ENCODE measurements at places on chromosomes 7 and 10. TPM values are rescaled to one million over a fixed set of nuclear protein-coding genes. Genes with fewer than 3 reads are reported as not detected.

- no peak for DNase-seq
- peak overlapping the region; percentile 74 for H3K4me3 ChIP-seq
- peak overlapping the region; percentile 98 for H3K27ac ChIP-seq
- H3K27me3 ChIP-seq: no peaks in the 10 kb centered on the region
These were observed 1.3 kb downstream of the CAMK2B start for GRCh38 chr7:44324204-44324480.

DNA sequence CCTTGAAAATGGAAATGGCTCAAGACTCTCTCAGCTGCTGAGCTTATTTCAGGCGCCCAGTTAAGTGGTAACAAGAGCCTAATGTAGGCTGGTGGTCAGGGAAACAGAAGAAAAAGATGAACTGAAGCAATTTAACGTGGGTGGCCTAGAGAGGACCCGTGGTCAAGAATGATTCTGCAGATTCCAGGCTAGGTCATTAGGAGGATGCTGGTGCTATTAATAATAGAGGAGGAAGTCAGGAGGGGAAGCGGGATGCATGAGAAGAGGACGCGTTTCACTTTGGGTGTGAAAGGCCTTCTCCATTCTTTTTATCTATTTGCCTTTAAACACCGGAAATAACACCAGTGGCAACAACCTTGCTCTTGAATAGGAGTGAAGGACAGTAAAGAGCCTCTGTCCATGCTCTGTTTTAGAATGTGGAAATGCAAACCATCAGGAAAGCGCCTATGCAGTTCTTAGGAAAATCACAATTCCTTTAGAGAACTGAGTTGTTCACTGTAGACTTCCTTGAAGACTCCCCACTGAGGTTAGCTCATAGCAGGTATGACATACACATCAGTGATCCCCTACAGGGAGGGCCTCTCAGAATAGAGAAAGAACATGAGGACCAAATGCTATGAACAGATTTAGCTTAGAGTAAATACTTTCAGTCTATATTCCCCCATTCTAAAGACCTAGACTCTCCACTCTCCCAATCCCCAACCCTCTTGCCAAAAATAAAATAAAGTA is 8.6 kb downstream of the LIPA start:
- H3K27ac ChIP-seq: no peak overlapping the region
- no peaks in the 10 kb centered on the region for H3K27me3 ChIP-seq
- no peaks in the 10 kb centered on the region for H3K4me1 ChIP-seq
- DNase-seq: no peak
- no peak overlapping the region for H3K4me3 ChIP-seq

- H3K27ac ChIP-seq: no peak overlapping the region
- H3K27me3 ChIP-seq: no peaks in the 10 kb centered on the region
- H3K36me3 ChIP-seq: peaks cover 20% of the 10 kb centered on the region
- H3K4me3 ChIP-seq: no peak overlapping the region
- DNase-seq: no peak
These were observed 24.9 kb downstream of the ZNF783 start for GRCh38 chr7:149286811-149287400.

DNA sequence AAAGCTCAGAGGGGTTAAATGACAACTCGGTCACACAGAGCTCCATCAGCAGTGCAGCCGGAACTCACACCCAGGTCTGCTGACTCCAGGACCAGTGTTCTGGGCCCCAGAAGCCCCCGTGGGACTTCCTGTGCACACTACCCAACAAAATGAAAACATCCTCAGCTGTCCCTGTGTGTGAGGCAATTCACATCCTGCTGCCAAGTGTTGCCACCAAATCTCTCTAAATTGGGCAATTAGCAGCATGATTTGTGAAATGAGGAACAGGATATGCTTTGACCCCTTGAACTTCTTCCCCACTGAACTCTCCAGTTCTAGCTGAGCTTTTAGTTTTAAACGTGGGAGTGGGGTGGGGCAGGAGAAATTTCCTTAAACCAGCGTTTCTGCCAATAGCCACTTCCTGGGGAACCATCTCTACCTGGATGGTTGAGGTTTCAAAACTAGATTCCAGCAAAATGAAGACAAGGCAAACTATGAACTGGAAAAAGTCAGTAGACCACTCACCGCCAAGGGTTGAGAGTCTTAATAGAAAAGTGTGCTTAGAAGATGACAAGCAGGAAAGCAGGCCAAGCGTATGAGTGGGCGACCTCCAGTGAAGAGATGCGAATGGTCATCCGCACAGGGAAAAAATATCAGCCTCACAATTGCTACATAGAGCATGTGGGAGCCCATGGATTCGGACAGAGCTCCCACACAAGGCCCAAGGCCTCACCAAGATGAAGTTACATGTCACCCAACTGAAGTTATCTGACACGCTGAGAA is 51.9 kb upstream of the CHST15 start:
- no peaks in the 10 kb centered on the region for H3K36me3 ChIP-seq
- no peak overlapping the region for H3K4me3 ChIP-seq
- DNase-seq: peak; percentile 88
- no peak overlapping the region for H3K27ac ChIP-seq
- H3K27me3 ChIP-seq: no peaks in the 10 kb centered on the region
- H3K4me1 ChIP-seq: peaks cover 3% of the 10 kb centered on the region

DNA sequence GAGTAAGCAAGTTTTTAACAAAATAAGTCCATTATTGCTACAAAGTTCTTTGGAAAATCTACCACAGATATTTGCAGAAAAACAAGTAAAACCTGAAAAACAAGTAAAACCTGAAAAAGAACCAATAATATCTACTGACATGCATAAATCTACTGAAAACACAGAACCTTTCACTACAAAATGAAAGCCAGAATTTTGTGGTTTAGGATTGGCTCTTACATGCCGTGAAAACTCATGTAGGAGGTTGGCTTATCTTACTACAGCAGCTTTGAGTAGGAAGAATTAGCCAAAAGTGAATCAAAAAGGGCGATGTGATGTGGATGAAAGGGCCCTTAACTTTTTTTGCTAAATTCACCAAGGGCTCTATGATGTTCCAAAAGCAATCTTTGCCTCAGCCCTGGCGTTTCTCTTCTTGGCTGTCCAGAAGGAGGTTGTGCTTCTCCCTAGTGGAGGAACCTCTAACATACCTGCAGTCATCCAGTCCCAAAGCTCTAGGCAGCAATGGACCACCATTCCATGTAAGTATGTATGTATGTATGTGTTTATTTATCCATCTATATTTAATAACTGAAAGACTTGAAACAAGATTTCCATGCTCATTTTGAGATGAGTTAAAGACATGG is 93.5 kb upstream of the ZNF804B start:
- H3K4me3 ChIP-seq: no peak overlapping the region
- H3K27ac ChIP-seq: no peak overlapping the region
- DNase-seq: no peak
- no peaks in the 10 kb centered on the region for H3K4me1 ChIP-seq
- no peaks in the 10 kb centered on the region for H3K36me3 ChIP-seq

GRCh38 chr7:74023092-74023536 is 4.9 kb upstream of the ELN start:
- no peak overlapping the region for H3K4me3 ChIP-seq
- no peaks in the 10 kb centered on the region for H3K36me3 ChIP-seq
- DNase-seq: peak; percentile 90
- H3K27ac ChIP-seq: no peak overlapping the region
- H3K27me3 ChIP-seq: no peaks in the 10 kb centered on the region
- H3K4me1 ChIP-seq: no peaks in the 10 kb centered on the region

DNA sequence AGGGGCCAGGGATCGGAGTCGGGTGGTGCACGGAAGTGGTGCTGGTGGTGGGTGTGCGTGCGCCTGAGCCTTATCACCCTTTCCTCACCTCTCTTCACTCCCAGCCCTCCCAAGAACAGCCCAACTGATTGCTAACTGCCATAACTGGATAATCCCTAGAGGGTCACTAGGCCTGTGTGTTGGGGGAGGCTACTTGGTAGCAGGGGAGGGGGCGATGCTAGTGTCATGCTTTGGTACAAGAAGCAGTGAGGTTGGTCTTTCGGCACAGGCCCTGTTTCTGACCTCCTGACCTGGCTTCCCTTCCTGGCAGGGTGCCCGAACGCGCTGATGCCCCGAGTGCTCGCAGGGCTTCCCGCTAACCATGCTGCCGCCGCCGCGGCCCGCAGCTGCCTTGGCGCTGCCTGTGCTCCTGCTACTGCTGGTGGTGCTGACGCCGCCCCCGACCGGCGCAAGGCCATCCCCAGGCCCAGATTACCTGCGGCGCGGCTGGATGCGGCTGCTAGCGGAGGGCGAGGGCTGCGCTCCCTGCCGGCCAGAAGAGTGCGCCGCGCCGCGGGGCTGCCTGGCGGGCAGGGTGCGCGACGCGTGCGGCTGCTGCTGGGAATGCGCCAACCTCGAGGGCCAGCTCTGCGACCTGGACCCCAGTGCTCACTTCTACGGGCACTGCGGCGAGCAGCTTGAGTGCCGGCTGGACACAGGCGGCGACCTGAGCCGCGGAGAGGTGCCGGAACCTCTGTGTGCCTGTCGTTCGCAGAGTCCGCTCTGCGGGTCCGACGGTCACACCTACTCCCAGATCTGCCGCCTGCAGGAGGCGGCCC is 652 bp downstream of the KAZALD1 start:
- H3K4me3 ChIP-seq: peak overlapping the region; percentile 97
- peak; percentile 56 for DNase-seq
- H3K27ac ChIP-seq: peak overlapping the region; percentile 99
- peaks cover 38% of the 10 kb centered on the region for H3K4me1 ChIP-seq

Gene ARL3
- polyA plus RNA-seq: 6.5 TPM

DNA sequence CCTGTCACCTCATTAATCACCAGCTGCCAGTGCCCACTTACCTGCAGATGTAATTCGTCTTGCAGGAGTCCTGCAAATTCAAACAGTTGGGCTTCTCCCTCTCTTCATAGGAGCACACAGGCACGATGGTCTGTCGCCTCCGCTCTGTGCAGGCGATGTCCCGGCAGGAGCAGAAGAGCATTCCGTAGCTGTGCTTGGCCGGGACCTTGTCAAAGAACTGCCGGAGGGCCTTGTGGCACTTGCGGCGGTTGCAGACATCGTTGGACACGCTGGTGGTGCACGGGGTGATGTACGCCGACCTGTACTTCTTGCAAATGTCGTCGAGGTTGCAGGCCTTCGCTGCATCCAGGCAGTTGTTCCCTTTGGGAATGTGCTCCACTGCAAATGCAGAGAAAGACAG is 147.8 kb downstream of the GFRA1 start:
- no peaks in the 10 kb centered on the region for H3K4me1 ChIP-seq
- H3K27me3 ChIP-seq: no peaks in the 10 kb centered on the region
- DNase-seq: no peak
- no peak overlapping the region for H3K4me3 ChIP-seq

Gene GIMAP8
- polyA plus RNA-seq: 4.4 TPM

- no peak overlapping the region for H3K4me3 ChIP-seq
- no peaks in the 10 kb centered on the region for H3K4me1 ChIP-seq
- no peaks in the 10 kb centered on the region for H3K36me3 ChIP-seq
- DNase-seq: no peak
- peaks cover 16% of the 10 kb centered on the region for H3K27me3 ChIP-seq
These were observed 2.6 kb downstream of the ADCYAP1R1 start for GRCh38 chr7:31054608-31055278.

GRCh38 chr7:157609516-157609915 is 272.7 kb downstream of the DNAJB6 start:
- H3K27me3 ChIP-seq: peaks cover 38% of the 10 kb centered on the region
- no peak overlapping the region for H3K27ac ChIP-seq
- no peaks in the 10 kb centered on the region for H3K36me3 ChIP-seq

GRCh38 chr10:92405419-92405924 is 114.5 kb downstream of the MARCHF5 start:
- H3K27me3 ChIP-seq: no peaks in the 10 kb centered on the region
- H3K4me3 ChIP-seq: no peak overlapping the region
- no peaks in the 10 kb centered on the region for H3K4me1 ChIP-seq
- DNase-seq: no peak

Gene OR2A1
- not detected for polyA plus RNA-seq

- no peak overlapping the region for H3K27ac ChIP-seq
- H3K4me3 ChIP-seq: no peak overlapping the region
- H3K4me1 ChIP-seq: no peaks in the 10 kb centered on the region
- no peaks in the 10 kb centered on the region for H3K27me3 ChIP-seq
These were observed 174.5 kb downstream of the GFRA1 start for GRCh38 chr10:116098411-116099022.

Gene ABCB1
- polyA plus RNA-seq: 0.59 TPM

Gene EPHB6
- 1.4 TPM for polyA plus RNA-seq

GRCh38 chr7:159075563-159076238 is 69.0 kb downstream of the VIPR2 start:
- no peak overlapping the region for H3K4me3 ChIP-seq
- DNase-seq: no peak
- no peaks in the 10 kb centered on the region for H3K27me3 ChIP-seq
- H3K27ac ChIP-seq: no peak overlapping the region
- no peaks in the 10 kb centered on the region for H3K4me1 ChIP-seq
- no peaks in the 10 kb centered on the region for H3K36me3 ChIP-seq

DNA sequence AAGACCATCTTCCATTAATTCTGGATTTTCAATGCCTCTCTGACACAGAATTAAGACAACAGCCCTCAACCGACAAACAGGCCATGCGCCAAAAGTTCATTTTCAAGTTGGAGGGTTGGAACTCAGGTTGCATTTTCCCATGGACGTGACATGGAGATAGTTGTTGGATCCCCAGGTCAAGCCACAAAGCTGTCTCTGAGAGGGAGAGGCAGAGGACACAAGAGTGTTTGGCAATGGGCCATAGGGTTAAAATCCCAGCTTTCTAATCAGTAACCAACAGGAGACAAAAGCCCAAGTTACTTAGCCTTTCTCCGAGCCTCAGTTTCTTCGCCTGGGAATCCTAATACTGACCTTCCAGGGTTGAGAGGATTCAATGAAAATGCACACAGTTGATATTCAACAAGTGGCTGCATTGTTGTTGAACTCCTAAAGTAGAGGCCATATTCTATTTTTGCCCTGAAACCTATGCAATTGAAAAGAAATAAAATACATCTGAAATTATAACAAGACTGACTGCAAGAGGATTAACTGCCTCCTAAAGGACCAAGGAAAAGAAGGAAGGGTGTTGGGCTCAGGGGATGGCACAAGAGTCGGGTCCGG is 44.3 kb downstream of the SORBS1 start:
- H3K27me3 ChIP-seq: no peaks in the 10 kb centered on the region
- peaks cover 78% of the 10 kb centered on the region for H3K4me1 ChIP-seq
- no peak for DNase-seq
- H3K36me3 ChIP-seq: no peaks in the 10 kb centered on the region
